ENCODE measurements at places on chromosomes 5 and 9.

DNA sequence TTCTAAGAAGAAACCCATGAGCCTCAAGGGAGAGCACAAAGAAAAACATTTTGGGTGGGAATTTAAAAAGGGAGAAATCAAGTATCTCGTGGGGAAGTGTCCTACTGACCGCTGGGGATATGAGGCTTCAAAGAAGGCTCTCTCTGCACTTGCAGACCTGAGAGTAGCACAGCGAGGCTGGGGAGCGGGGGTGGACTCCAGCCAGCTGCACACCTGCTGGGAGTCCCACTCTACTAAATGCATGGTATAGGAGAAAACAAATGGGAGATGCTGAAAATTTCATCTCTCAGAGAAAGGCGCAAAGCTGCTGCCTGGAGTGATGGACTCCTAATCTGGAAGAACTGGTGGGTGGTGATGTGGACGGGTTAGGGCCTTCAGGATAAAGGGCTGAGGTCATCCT, 67.0 kb upstream of the EPB41L4B start:
- no peak for DNase-seq

- DNase-seq: no peak
These were observed 133.3 kb upstream of the ELL2 start for GRCh38 chr5:96094904-96095303.

- DNase-seq: no peak
These were observed 76.4 kb upstream of the RPS23 start for GRCh38 chr5:82354543-82354942.

- DNase-seq: no peak
These were observed 33.3 kb downstream of the NKX2-5 start for GRCh38 chr5:173201636-173202265.

GRCh38 chr9:126049896-126050604, 276.6 kb upstream of the MVB12B start:
- DNase-seq: no peak

DNA sequence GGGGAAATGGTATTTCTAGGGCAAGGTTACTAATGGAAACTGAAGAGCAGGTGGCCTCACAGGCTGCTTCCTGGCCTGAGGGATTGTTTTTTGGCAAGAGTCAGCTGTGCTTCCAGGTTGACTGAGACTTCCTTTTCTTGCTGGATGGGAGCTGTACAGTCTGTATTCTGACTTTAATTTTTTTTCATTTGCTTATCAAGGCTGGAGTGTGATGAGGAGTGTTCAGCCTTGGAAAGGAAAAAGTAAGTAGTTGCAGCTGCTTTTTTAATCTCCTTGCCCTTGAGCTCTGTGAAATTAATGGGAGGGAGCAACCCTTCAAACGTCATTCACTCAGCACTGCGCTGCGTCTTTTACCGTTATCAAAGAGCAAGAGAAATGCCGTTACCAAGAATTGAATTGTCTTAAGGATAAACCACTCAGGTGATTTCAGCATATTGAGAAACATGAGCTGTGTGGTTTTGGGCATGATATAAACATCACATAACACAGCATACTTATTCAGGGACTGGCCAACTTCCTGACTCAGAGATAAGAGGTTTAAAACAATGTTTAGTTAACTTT, 47.6 kb downstream of the AQP7 start:
- DNase-seq: no peak

- DNase-seq: no peak
These were observed 62.2 kb downstream of the CFAP77 start for GRCh38 chr9:132472199-132472598.

DNA sequence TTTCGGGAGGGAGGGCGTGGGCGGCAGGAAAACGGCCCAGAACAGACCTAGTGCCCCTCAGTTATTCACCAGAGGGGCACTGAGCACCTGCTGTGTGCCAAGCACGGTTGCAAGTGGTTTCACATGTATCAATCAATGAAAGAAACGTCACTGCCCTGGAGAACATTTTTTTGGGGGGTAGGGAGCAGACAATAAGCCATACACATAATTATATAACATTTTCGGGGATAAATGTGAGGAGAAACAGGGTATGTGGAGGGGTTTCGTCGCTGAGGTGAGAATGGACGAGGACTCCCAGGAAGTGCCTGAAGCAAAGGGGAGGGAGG, 444 bp upstream of the ZNF354A start:
- no peak for DNase-seq

GRCh38 chr5:174581479-174581878, 142.9 kb upstream of the MSX2 start:
- DNase-seq: no peak

DNA sequence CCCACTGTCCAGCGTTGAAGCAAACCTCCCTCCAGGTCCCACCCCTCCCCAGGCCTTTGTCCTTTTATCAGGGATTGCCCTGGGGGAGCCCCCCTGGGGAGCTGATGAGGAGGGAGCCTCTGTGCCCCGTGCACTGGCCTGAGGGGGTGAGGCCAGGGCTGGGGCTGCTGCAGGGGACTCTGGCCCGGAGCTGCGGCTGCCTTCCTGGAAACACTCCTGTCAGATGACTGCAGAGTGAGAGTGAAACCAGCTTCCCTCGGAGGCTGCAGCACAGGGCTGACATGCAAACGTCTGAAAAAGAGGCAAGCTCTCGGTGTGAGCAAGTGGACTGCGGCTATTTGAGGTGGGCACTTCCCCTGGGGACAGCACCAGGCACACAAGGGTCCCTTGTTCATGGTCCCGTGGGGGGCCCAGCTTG, 4.6 kb upstream of the TRAF2 start:
- no peak for DNase-seq

DNA sequence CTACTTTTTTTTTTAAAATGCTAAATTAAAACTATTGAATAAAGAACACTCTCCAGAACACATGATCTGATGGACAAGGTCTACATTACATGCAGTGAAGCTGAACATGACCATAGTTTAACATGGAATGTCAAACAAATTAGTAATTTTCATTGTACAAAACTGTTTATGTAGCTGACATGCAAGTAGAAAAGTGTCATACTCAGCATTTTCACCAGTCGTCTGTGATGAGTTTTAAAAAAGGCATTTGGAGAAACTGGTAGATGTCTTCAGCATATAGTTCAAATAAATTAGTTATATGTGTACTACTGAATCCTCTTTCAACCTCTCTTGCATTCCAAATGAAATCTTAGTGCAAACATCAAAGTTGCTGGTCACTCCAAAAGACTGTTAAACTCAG, 301.9 kb downstream of the FER start:
- DNase-seq: no peak

DNA sequence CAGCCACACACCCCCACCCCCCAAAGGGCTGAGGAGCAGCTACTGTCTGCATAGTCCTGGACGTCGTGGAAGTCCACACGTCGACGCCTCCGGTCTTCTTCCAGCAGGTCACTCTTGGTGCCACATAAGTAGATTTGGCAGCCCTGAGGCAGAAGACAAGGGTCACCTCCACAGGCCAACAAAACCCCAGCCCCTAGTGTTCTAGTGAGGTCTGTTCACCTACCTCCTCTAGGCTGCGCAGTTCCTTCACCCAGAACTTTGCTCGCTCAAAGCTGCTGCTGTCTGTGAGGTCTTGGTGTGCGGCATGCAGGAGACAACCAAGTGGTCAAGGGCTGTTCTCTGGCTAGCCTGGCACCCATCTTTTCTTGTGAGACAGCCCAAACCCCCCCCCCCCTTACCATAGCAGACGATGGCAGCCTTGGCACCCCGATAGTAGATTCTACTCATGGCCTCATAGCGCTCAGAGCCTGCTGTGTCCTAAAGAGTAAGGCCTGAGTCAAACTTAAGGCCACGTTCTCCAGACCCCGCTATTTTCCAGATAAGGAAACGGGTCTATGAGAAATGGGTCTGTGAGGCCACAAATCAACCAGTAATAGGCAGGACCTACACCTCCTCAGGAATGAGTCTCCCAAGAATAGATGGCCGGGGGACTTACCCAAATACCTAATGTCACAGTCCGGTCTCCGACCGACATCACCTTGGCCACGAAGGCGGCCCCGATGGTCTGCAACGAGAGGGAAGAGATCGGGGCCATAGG, 987 bp downstream of the RAB24 start:
- DNase-seq: no peak

DNA sequence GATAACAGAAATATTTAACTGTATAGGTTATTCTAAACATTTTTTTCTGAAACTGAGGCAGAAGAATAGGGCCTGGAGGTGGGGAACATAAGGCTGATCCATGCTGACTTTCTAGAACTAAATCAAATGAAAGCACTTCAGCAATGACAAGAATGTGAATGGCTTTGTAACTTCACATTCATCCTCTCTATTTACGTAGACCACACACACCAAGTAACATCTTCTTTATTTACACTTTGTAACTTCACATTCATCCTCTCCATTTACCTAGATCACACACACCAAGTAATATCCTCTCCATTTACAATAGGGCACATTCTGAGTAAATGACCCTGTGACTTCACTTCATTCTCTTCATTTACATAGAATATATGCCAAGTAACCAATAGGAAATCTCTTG, 251.8 kb upstream of the CDH9 start:
- DNase-seq: no peak

DNA sequence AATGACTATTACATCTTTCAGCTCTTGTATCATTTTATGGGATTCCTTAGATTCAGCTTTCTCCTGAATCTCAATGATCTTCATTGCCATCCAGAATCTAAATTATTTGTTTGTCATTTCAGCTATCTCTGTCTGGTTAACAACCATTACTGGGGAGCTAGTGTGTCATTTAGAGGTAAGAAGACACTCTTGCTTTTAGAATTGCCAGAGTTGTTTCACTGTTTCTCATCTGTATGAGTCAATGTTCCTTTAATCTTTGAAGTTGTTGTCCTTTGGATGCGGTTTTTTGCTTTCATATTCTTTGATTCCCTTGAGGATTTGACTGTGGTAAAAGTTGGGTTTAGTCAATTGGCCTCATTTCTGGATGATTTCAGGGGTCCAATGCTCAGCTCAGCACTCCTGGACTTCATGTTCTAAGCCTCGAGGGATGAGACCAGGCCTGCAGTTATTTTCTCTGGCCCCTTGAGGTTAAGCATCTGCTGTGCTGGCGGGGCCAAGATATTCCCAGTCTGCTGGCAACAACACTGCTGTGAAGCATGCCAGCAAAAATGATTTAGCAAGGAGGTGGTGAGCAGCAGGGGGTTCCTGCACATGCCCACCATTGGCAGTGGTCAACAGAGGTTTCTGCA, 102.4 kb upstream of the PCSK5 start:
- no peak for DNase-seq

- no peak for DNase-seq
These were observed 1253.2 kb downstream of the EFNA5 start for GRCh38 chr5:106417566-106417965.

DNA sequence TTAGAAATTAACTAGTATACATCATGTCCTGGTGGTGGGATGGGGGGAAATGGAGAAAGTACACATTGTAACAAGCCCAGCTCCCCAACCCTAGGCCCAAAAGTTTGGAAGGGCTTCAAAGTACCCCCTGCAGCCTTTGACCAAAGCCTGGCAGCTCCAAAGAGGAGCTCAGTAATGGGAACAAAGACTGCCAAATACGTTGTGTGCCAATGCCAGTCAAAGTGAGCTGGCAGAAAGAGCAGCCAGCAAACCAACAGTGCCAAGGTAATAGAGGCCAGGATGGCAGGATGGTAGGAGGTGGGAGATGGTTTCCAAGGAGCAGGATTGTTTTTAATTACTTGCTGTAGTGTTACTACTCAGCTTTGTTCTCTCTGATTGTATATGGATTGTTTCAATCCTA, 248.3 kb downstream of the COX7C start:
- DNase-seq: no peak

GRCh38 chr9:93645149-93645889, 68.9 kb downstream of the PHF2 start:
- no peak for DNase-seq

DNA sequence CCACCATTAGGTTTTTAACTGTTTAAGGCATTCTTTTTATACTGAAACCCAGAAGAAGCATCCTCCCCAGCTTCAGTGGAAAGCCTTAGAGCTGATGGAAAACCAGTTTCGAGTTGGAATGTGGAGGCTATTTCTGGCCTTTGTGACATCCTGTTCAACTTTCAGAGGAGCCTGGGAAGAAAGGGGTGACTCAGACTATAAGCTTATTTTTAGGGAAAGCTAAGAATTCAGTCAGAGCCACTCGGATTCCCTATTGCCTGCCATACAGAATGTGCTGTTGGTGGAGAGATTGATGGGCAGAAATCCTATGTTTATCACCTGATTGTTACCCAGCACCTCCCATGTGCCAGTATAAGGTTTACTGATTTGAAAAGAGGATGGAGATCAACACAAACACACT, 19.8 kb downstream of the PALM2AKAP2 start:
- DNase-seq: no peak

DNA sequence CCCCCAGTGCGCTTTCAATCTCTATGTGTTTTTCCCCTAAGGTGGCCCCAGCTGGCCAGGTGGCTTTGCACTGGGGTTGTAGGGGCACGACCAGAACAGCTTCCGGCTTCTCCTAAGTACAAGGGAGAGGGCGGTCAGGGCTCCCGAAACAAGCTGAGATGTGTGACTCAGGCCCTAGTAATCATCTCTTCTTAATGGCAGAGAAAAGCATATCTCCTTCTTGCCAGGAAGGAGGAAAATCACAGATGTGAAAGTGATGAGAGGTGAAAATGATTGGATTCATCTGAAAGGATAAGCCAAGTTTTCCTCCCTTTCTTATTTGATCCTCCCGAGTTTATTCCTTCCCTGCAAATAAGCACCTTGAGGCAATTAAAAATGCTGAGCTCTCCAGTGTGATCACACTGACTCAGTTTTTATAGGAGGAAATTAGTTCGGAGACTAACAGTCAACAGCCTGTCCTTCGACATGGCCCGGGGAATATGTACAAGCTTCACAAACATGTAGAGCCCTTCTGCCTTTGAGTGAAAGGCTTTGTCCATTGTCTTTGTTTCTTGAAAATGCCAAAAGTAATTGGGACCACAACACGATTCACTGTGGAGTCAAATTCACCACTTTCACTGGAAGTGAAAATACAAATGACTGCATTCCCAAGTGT, 514.8 kb downstream of the PSAT1 start:
- no peak for DNase-seq

- DNase-seq: no peak
These were observed 48.5 kb upstream of the MSX2 start for GRCh38 chr5:174675916-174676315.

- DNase-seq: no peak
These were observed 159.3 kb downstream of the RGS3 start for GRCh38 chr9:113622600-113623400.
